ENCODE measurements at places on chromosomes 4 and X.

GRCh38 chr4:104490096-104490769 lies 4.5 kb downstream of the CXXC4 start:
- DNase-seq, result no peak

DNA sequence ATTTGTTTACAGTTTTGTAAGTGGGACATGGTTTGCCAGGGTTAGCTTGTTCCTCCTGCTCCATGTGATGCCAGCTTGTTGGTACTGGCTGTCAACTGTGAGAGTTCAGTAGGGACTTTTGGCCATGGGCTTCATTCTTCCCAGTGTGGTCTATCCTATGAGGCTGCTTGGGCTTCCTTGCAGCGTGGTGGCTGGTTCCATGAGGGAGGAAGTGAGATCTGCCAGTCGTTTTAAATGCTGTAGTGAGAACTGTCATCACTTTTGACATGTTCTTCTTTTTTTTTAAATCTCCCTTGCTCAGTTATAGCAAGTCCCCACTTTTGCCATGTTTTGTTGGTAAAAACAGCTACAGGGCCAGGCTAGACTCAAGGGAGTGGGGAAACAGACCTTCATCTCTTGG lies 15.9 kb downstream of the NSD2 start:
- DNase-seq, result no peak

GRCh38 chr4:143241892-143242291 lies 57.2 kb downstream of the USP38 start:
- no peak for DNase-seq

GRCh38 chr4:40251366-40251765 lies 54.5 kb downstream of the RHOH start:
- DNase-seq, result no peak

DNA sequence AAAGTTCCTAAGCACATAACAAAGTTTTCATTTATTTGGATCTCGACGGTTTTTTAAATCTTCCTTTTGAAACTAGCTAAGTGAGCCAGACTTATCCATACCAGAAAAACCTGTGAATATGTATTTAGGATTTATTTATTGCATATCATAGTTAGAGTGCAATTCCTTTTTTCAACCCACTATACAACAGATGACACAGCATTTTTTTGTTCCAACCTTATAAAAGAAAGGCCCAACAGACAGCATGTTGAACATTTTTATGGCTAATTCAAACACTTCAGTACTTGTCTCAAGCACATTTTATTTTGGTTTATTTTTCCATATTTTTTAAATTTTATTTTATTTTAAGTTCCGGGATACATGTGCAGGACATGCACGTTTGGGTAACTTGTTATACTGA lies 15.1 kb upstream of the RNF128 start:
- DNase-seq, result no peak

DNA sequence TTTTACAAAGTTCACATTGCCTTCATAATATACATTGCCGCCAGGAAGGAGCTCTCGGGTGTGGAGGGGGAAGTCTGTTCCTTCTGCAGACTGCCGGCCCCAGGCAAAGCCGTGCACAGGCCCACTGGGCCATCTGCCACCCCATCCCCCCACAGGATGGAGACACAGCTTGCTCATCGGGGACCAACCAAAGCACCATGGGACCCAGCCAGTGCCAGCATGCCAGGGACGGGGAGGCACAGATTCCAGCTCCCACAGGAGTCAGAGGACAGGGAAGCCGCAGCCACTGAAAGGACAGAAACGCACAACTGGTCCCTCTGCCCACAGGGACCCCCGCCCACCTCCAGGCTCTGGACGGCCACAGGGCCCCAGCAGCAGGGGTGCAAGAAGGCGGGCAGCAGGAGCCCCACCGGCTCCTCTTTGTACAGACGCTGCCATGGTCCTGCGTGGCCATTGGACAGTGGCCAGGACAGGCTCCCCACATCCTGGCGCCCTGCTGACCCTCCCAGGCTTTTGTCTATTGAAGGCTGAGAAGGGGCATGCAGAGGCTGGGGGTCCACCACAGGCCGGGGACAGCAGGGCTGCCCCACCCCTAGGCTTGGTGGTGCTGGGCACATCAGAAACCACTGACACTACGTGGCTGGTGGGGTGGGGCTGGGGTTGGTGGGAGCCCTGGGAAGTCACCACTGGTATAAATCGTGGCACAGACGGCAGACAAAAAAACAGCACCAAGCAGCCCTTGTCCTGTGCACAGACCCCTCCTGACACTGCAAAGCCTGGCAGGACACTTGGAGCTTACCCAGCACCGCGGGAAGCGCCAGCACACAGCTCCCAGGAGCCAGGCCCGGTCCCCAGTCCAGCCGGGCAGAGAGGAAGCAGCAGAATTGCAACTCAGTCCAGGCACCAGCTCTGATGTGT lies 89.0 kb downstream of the FAM53A start:
- no peak for DNase-seq

- DNase-seq, result no peak
Observed at GRCh38 chrX:150366951-150367545, 3.9 kb downstream of the MAMLD1 start.

DNA sequence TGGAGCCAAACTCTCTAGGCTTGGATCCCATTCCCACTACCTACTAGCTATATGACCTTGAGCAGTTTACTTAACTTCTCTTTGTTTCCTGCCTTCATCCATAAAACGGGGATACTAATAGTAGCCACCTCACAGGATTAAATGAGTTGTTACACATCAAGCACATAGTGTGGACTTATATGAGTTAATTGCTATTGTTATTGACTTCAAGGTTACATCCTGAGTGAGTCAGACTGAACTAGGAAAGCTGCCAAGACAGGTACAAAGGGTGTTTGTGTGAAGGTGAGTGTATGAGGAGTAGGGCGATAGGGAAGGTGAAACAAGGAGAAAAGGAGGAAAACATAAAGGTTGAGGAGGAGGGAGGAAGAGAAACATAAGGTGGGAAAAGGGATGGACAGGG lies 32.2 kb downstream of the TFDP3 start:
- DNase-seq, result no peak

- no peak for DNase-seq
Observed at GRCh38 chrX:151184705-151185104, 8.3 kb downstream of the GPR50 start.

- DNase-seq, result no peak
Observed at GRCh38 chr4:114349543-114350175, 248.9 kb upstream of the UGT8 start.

- DNase-seq, result no peak
Observed at GRCh38 chr4:44914748-44915147, 188.4 kb upstream of the GNPDA2 start.

- no peak for DNase-seq
Observed at GRCh38 chr4:112170451-112170993, 25.3 kb downstream of the FAM241A start.

DNA sequence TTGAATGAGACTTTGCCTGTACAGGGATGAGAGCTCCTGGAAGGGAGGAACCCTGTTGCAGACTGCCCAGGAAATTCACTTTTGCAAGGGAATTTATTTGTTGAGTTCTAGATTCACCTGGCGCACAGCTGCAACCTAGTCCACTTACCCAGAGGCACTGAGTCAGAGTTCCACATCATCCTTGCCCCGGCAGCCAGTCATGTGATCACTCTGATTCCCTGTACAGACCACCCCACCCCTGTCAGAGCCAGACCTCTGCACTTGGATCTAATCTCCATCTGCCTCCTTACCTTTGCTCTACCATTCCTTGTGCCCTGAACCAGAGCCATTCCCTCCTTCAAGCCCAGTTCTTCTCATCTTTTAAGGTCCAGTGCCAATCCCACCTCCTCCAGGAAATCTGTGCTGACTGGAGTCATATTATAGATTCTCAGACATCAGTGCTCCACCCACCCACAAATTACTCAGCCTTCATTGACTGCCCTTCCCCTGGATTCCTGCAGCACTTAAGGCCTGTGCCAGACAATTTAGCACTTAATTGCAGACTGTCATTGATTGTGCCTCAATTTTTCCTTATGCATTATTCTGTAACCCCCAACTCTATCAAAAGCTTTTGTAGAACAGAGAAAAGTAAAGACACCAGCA lies 84.1 kb upstream of the MAGEA4 start:
- no peak for DNase-seq

DNA sequence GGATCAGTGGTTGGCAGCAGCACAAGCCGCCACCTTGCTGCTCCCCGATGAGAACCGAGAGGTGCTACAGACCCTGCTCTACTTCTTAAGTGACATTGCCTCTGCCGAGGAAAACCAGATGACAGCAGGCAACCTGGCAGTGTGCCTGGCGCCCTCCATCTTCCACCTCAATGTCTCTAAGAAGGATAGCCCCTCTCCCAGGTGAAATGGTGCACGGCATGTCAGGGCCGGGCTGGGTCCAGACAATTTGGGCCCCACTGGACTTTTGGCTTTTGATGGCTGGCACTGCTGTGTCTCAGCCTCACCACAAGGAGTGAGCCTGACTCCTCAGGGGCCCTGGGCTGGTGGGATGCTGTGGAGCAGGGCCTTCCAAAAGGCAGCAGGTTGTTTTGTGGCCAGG lies 74.1 kb downstream of the STARD8 start:
- no peak for DNase-seq

GRCh38 chr4:101037938-101038413 lies 309.4 kb downstream of the PPP3CA start:
- no peak for DNase-seq
